ENCODE measurements at places on chromosomes 2 and 18. TPM values are rescaled to one million over a fixed set of nuclear protein-coding genes. Genes with fewer than 3 reads are reported as not detected.

- H3K36me3 ChIP-seq = no peaks in the 10 kb centered on the region
- no peaks in the 10 kb centered on the region for H3K27me3 ChIP-seq
- H3K4me1 ChIP-seq = no peaks in the 10 kb centered on the region
- H3K27ac ChIP-seq = no peak overlapping the region
- DNase-seq = no peak
Observed at GRCh38 chr2:15262792-15263191, 298.3 kb downstream of the NBAS start.

GRCh38 chr2:28904802-28905457 lies 10.5 kb downstream of the WDR43 start:
- peaks cover 62% of the 10 kb centered on the region for H3K36me3 ChIP-seq
- H3K4me1 ChIP-seq = no peaks in the 10 kb centered on the region
- H3K27me3 ChIP-seq = no peaks in the 10 kb centered on the region
- H3K27ac ChIP-seq = no peak overlapping the region

DNA sequence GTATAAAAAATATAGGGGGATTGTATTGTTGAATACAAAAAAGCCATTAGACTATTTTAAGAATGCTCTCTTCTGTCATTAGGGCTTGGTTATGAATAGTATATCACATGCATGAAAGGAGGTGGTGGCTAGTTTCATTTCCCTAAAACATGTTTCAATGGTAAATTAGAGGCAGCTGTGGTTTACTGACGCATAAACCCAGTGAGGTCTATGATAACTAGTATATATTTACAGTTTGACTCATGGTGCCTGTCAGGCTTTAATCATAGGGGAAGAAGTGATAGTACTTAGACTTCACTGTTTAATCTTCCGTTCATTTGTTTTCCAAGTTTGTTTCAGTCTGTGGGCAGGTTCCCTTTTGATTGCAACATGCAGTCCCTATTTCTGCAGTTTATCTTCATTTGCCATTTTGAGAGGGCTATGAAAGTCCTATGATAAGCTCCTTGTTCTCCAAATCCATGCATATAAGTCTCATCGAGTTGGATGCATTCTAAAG lies 55.1 kb upstream of the MAP4K3 start:
- DNase-seq = no peak
- H3K27me3 ChIP-seq = no peaks in the 10 kb centered on the region
- peak overlapping the region; percentile 68 for H3K27ac ChIP-seq
- H3K36me3 ChIP-seq = no peaks in the 10 kb centered on the region

The TRIM54 gene
- polyA plus RNA-seq = 0.10 TPM

The DUSP19 gene
- 4.1 TPM for polyA plus RNA-seq

The CARF gene
- 17.5 TPM for polyA plus RNA-seq

Measured in left lung (tissue), 14 donors.